GM03348 (cell line): ENCODE measurements at places on chromosomes 2 and 18.

- DNase-seq: no peak
Measured at GRCh38 chr2:144343145-144343544, 176.8 kb downstream of the ZEB2 start.

- DNase-seq: no peak
Measured at GRCh38 chr2:221961561-221961960, 337.2 kb downstream of the PAX3 start.

DNA sequence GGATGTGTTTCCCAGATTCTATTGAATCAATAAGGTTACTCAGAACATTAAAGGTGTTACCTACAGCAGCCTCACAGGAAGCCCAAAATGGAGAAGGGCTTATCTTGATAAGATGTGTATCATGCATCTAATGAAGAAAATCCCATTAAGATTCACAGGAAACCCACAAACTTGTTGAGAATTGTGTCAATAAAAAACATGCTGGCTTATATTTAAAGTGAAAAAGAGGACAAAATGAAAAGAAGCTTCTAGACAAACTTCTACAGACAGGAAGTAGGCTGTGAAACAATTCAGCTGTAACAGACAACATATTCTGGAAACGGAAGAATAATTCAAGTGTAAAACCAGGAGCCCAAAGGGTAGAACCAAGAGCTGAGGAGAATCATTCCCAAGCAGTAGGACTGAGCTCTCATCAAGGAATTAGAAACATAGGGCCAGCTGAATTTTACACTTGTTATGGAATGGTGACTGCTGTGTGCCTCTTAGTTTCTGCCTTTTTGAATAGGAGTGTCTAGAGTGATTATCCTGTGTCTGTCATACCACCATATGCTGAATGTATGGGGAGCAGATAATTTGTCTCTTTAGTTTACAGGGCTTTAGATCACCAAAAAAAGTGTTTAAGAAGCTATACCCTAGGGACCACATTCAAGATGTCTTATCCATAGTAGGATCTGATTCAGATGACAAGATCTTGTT lies 9.6 kb downstream of the IMMT start:
- DNase-seq: no peak

GRCh38 chr2:202769201-202769600 lies 102.4 kb downstream of the ICA1L start:
- DNase-seq: no peak

DNA sequence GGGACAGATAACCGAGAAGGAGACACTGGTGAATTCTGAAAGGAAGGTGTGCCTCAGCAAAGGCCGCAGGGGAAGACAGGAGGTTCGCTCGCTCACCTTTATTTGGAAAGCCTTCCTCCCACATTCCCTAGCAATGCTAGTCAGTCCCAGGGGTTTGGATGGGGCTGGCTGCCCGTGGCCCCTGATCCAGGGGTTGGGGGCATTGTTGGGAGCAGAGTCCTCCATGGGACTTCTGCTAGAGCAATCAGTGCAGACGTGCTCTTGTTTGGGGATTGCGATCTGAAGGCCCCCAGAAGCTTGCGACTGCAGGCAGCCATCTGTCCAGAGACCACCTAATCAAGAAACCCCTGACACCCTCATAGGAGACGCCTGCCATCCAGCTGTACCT lies 6.0 kb upstream of the CYP27C1 start:
- no peak for DNase-seq
